NCI-H524 (cell line): ENCODE measurements at places on chromosomes 12 and 14.

DNA sequence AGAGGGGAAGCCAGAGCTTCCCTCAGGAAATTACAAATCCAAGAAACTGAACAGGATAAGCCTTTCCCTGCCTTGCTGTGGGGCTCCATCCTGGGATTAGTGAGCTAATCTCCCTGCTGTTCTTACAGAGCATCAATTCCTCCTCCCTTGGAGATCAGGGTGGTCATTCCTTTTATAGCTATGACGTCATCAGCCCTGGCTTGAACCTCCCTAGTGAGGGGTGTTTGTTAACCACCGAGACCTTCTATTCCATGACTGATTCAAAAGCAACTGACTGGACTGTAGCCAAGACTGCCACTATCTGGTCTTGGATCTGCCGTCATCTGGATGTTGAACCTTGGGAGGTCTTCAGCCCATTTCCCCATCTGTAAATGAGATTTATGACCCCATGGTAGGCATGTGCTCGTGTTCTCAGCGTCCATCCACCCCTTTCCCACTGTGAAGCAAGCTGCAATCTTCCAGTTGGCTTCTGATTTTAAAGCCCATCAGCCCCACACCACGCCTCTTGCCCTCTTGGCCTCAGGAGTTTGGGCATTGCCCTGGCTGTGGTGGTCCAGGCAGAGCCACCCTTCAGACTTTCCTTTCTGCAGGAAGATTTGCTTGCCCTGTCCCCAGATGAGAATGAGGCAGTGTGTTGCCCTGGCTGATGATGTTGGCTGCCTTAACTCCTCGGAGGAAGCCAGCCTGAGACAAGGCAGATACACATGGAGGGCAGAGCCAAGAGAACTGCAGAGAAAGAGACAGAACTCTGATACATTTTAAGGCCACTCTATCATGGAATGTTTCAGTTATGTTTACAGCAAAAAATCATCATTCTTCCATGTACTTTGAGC, 59.6 kb upstream of the ACTN1 start:
- peak; percentile 45 for DNase-seq

DNA sequence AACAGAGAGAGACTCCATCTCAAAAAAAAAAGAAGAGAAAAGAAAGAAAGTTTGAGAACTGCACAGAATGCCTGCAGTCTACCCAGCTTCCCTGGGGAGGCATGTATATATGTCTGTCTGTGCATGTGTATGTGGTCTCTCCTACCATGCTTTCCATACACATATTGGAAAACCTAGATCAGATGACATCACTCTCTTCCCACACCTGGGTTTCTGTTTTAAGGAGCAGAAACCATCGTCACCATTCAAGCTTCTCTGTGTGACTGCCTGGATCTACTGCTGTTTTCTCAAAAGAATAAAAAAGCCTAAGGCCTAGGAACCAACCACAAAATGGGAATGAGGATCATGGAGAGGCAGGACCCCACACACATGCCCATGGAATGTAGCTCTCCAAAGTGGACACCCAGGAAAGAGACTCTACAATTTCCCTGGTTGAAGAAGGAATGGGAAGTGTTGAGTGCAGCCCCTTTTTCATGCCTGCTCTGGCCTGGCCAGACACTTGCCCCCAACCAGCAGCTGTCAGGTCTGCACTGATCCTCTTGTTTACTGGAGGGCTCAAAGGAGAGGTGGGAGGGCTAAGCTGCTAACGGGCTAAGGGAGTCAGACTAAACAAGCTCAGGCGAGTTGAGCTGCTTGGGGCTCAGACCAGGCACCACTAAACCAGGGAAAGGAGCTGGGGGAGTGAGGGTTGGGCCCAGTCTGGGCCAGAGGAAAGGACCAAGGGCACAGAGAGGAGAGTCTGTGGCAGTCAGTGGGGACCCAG, 7.7 kb upstream of the PCK2 start:
- peak; percentile 96 for DNase-seq

DNA sequence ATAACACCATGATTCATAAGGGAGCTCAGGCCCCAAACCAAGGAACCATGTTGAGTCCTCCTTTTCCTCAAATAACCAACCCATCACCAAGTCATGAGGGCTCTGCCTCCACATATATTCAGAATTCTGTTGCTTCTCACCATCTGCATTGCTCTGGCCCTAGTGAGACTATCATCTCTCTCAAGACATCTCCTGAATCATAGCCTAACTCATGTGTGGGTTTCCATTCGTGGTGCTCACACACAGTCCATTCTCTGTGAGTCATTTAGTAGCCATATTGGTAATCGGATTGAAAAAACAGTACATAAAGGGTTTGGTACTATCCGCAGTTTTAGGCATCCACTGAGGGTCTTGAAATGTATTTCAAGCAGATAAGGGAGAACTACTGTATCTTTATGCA, 5.1 kb upstream of the SLC38A2 start:
- no peak for DNase-seq

DNA sequence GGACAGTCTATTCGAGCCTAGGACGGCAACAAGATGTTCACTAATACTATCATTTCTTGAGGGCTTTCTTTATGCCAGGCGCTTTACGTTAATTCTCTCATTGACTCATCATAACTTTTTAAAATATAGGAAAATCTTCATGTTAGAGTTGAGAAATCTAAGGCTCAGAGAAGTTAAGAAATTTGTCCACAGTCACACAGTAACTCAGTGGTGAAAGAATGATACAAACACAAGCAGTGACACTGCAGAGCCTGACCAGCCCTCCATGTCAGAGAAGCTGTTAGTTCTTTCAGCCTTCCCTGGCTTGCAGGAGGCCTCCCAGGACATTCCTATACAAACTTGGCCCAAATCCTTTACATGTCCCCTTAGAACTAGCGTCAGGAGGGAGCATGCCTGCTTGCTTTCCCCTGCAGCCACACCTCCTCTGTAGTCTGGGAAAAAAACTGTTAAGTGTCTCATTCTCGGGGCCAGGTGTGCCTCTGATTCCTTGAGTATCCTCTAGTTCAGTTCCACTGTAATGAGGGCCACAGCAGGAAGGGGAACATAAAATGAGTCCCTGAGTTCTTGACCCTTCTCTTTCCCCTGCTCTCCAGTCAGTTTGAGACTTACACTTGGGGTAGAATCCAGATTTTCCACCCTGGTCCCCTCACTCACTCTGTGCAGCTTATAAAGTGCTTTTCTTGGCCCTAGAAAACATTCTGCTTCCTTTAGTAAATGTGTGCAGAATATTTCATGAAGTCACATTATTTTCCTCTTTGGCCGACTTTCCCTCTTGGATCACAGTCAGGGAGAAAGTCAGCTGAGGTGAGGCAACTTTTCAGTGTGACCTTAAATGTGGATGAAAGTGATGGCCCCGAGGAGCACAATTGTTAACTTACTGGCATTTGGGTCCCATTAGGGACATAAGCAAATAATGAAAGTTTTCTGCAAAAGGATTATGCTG, 152.2 kb upstream of the HIF1A start:
- no peak for DNase-seq

DNA sequence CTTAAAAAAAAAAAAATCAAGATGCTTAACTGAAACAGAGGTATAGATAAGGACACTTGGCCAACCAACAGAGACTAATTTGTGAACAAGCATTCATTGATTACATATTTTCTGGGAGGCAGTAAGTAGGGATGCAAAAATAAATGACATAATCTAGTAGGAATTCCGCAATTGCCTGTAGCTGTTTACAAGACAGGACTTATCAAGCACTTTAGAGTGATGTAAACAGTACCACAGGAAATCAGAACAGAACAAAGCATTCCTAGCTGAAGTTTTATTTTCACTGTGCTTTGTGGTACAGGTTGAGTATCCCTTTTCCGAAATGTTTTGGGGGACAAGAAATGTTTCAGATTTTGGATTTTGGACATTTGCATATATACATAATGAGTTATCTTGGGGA, 68.2 kb upstream of the FGD4 start:
- no peak for DNase-seq

GRCh38 chr14:93727917-93728650, 60.2 kb downstream of the PRIMA1 start:
- DNase-seq: no peak

DNA sequence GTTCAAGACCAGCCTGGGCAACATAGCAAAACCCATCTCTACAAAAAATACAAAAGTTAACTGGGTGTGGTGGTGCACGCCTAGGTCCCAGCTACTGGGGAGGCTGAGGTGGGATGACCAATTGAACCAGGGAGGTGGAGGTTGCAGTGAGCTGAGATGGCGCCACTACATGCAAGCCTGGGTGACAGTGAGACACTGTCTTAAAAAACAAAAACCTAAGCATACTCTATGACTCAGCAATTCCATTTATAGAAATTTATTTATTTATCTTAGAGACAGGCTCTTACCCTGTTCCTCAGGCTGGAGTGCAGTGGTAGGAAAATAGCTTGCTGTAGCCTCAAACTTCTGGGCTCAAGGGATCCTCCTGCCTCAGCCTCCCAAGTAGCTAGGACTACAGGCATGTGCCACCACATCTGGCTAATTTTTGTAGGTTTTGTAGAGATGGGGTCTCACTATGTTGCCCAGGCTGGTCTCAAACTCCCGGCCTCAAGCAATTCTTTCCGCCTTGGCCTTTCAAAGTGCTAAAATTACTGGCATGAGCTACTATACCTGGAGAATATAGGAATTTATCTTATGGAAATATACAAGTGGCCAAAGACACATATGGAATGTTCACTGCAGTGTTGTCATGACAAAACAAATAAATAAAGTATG, 43.3 kb downstream of the NCKAP5L start:
- DNase-seq: no peak

DNA sequence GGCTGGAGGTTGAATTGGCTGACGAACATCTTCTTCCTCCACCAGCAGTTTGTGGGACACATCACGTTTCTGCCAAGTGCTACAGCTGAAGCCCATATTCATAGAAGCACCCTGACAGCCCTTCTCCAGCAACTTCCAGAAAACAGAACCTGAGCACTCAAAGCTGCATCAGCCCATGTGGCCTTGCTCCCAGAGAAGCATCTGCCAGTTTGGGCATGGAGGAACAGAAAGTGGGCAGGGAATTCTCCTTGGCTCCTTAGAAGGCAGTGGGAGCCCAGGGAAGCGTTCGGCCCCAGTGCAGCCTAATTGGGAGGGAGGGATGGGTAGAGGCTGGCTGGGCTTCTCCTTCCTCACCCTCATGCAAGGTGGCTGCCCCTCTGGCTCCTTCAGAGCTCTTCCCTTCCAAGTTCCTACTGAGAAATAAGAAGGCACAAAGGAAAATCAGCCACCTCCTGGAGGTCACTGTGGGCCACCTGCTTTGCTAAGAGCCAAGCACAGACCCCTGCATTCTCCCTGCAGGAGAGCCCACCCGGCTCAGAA, 4.1 kb upstream of the NGB start:
- no peak for DNase-seq

DNA sequence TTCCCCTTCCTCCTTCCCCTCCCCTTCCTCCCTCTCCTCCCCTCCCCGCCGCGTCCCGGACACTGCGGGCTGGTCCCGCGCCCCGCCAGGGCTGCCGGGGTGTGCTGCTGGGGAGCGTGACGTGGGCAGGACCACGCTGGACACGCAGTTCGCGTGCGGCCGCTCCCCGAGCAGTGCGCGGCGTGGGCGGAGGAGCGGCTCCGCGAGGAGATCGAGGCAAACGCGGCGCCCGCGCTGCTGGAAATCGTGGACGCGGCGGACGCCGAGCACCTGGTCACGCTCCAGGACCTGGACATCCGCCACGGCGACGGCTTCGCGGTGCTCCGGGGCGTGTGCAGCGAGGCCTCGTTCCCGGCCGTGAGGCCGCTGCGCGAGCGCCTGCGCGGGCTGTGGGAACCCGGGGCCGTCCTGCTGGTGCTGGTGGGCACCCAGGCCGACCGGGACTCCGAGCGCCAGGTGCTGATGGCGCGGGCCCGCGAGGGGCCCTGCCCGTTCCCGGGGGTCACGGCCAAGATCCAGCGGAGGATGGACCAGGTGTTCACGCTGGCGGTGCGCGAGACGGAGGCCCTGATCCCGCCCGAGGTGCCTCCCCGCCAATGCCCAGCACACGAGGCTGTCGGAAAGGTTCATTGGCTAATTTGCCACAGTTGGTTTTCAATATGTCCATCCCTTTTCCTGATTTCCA, 84.3 kb downstream of the TNFAIP2 start:
- no peak for DNase-seq

DNA sequence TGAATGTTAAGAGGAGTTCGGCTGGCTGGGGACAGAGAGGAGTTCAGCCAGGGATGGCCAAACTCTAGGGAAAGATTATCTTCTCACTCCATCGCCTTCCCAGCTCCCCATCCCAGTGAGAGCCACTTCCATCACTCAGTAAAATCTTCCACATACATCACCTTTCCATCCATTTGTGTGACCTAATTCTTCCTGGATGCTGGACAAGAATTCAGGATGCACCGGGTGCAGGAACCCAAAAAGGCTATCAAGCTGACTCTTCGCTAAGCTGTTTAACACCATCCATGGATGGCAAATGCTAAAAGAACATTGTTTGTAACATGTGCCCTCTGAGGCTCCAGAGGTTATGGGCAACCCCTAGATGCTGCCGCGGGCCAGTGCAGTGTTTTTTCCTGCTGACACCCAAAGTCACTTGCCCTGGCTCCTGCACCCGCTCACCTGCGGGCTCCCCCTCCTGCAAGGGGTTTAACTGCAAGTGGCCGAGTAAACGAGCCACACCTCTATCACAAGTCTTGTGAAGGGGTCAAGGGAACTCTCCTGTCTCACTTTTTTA, 216.0 kb upstream of the NPAS3 start:
- no peak for DNase-seq

DNA sequence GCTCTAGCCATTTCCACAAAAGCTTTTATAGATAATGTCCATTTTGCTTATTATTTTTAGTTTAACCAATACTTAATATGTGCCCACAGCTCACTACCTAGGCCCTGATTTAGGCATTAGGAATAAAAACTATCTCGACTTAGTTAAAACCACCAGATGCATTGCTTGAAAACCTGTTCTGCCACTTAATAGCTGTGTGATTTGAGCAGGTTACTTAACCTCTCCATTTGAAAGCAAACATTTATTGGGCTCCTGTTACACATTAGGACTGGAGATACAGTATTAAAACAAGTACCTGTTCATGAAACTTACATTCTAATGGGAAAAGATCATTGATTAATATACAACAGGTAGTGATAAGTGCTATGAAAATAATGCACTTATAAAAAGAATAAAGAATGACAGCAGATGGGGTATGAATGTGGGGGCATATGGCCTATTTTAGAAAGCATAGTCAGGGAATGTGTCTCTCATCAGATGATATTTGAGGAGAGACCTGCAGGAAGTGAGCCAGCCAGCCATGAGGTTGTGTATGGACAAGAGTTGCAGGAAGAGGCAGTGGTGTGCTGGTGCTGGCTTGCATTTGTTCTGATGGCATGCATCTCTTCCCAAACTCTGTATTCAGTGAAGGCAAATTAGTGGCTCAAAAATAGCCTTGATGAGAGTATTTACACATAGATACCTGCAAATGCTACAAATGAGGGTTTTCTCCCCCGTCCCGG, 34.3 kb downstream of the NOPCHAP1 start:
- peak; percentile 68 for DNase-seq

DNA sequence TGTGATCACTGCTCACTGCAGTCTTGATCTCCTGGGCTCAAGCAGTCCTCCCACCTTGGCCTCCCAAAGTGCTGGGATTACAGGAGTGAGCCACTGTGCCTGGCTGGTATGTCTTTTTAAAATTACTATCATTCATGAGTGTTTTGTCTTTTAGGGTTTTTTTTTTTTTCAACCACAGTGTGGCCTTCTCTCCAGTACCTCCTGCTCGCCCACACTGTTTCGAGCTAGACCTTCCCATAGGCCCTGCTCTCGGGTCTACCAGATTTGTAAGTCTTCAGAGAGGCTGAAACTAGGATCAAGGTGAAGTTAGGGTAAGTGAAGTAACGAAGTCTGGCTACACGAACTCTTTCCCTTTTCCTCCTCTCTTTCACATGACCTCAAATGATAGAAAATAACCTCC, 1.5 kb downstream of the BIN2 start:
- no peak for DNase-seq

- DNase-seq: peak; percentile 64
Measured at GRCh38 chr14:32469388-32470160, 140.5 kb downstream of the AKAP6 start.

GRCh38 chr14:33951183-33951840, 438 bp upstream of the EGLN3 start:
- peak; percentile 53 for DNase-seq
